Gastroesophageal sphincter (tissue), 4 donors: ENCODE measurements at places on chromosomes 1 and 21. TPM values are rescaled to one million over a fixed set of nuclear protein-coding genes. Genes with fewer than 3 reads are reported as not detected.

- no peak for ATAC-seq
Measured at GRCh38 chr1:222790115-222790514, 24.7 kb upstream of the DISP1 start.

- ATAC-seq, result no peak
Measured at GRCh38 chr21:35086357-35086756, 37.3 kb upstream of the RUNX1 start.

DNA sequence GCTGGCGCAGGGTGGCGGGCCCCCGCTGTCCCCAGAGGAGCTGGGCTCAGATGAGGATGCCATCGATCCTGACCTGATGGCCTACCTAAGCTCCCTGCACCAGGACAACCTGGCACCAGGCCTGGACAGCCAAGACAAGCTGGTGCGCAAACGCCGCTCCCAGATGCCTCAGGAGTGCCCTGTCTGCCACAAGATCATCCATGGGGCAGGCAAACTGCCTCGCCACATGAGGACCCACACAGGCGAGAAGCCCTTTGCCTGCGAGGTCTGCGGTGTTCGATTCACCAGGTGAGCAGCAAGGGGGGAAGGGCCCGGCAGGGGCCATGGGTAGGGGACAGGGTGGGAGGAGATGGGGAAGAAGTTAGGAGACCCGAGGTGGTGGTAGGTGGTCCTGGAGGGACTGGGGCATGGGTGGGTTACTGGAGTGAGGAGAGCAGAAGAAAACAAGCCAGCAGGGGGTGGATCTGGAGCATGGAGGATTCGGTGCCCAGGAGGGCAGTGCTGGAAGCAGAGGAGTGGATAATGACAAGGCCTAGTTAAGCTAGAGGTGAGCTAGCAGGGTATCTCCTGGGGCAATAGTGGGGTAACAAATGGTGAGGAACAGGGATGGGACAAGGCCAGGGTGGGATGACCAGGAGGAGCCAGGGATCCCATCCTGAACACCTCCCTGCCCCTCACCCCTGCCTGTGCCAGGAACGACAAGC is 13.1 kb downstream of the ZBTB7B start:
- ATAC-seq, result no peak

GRCh38 chr1:242133796-242134195 is 134.9 kb upstream of the MAP1LC3C start:
- no peak for ATAC-seq

The TFF3 gene
- total RNA-seq, result 11.1 TPM
